ENCODE measurements at places on chromosomes 3 and 15.
A peak's percentile ranks its signal among the peaks of the same experiment; 100 is the strongest.

- DNase-seq = peak; percentile 63
Observed at GRCh38 chr3:10753964-10754363, 62.1 kb upstream of the SLC6A11 start.

DNA sequence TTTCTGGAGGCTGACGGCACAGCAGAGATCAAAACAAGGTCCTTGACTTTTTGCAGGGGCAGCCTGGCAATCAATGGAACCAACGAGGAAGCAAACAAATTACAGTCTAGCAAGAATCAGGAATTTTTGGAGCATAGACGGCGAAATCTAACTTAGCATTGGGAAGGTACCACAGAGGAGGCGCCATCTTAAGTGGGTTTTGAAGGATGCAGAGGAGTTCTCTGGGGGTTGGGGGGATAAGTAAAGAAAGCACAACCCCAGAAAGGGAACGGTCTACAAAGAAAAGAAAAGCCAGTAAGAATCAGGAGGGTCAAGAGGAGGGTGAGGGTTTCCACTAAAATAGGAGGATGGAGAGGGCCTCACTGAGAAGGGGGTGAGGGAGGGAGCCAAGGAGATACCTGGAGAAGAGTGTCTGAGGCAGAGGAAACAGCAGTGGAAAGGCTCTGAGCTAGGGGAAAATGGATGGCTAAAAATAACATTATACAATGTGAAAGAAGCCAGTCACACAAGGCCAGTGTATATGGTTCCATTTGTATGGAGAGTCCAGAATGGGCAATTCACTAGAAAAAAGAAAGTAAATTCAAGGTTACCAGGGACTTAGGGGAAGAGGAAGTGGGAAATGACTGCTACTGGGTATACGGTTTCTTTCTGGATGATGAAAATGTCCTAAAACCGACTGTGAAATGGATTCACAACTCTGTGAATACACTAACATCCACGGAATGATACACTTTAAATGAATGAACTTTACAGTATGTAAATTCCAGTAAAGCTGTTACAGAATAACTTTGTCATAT is 25.2 kb upstream of the IQSEC1 start:
- no peak for DNase-seq

GRCh38 chr3:11546657-11547302 is 96.9 kb downstream of the VGLL4 start:
- DNase-seq = no peak

DNA sequence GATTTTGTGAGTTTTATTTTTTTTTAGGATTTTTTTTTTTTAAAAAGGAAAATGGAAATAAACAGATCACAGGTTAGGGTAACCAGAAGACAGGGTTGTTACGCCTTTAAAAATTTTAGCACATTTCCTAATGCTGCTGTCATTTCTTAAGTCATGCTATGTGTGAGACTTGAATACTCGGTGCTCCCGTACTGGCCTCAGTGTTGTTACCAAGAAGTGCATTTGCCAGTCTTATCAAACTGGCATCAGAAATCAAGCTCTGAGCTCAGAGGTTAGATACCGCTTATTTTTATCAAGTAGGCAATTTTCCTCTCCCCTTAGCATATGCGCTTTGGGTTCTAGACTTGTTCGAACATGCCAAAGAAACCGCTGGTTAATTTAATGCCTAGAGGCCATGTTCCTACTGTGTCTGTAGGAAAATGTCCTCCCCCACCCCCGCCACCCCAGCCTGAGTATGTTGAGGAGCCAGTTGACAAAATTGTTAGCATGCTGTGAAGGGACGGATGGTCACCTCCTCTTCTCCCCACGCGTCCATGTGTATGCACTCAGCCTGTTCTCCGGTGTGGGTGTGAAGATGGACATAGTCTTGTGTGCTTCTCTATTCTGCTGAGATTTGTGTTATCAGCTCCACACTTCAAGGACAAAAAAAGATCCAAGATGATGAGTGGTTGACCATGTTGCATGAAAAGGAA is 88.9 kb downstream of the ITPR1 start:
- no peak for DNase-seq

DNA sequence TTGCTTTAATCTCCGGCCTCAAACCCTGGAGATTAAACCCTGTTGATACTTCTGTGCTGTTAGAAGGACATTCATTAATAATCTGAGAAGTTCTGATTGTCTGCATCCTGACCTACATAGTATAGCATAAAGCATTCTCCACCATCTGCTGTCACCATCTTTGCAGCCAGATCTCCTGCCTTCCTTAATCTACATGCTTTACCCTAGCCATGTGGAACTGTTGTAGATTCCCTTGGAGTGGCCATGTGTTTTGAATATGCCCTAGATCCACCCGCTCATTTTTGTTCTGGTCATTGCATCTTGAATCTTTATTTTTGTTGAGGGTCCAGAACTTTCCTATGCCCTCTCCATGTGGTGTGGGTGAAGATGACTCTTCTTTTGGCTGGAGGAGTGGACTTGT is 110.3 kb downstream of the OXSM start:
- no peak for DNase-seq

DNA sequence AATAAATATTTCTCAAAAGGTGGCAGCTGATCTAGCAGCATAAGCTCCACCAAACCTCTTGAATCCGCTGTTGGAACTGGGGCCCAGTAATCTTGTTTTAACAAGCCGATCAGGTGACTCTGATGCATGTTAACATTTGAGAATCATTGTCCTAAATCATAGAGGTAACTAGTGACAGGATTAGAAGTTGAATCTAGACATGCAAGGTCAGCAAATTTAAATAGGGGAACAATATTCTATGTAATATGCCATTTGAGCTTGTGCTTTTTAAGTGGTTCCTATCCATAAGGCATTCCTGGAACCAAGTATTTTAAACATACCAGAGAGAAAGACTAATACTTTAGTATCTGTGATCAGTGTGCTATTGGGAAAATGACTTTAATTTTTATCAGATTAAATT is 412.8 kb downstream of the PYDC2 start:
- no peak for DNase-seq

DNA sequence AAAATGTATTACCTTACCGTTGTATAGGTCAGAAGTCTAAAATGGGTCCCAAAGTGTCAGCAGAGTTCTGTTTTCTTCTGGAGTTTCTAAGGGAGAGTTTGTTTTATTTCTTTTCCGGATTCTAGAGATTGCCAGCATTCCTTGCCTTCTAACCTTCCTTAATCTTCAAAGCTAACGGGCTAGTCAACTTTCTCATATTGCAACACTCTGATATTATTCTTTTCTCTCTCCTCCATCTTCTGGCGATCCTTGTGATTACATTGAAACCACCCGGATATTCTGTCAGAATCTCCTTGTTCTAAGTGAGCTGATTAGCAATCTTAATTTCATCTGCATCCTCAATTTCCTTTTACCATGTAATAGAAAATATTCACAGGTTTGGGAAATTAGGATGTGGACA is 36.2 kb upstream of the AADACL2 start:
- no peak for DNase-seq

DNA sequence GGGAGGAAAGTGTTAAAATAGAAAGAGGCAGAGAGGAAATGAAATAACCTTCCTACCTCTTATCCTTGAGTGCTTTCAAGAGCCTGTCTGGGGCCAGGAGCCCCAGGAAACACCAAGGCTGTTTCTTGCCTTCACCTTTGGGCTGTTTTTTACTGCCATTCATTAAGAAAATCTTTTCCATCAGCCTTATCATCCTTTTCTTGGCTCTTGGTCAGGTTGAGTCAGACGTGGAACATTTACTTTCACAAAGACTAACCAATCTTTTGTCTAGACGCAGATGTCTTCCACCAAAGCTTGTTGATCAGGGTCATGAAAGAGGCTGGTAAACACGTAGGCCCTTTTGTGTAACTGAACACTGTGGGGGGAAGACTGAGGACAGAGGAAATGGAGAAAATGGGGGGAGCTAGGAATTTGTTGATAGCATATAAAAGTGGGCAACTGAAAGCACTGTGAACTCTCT is 151.0 kb upstream of the THBS1 start:
- DNase-seq = no peak

GRCh38 chr3:186162221-186162620 is 53.3 kb upstream of the ETV5 start:
- DNase-seq = peak; percentile 15

DNA sequence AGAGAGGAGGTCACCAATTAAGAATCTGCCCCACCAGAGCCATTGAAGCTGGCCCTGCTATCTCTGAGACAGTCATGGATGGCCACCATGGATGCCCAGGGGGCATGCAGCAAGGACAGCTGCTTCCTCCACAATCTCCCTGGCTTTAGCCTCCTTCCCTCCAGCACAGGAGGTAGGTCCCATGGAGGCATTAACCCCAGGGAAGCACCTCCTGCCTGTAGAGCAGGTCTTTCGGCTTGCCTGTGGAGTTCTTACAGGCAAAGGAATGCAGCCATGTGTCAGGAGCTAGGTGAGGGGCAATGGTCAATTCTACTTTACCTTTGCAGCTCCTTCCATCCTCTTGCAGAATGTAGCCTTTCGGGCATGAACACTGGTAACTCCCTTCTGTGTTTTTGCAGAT is 93.8 kb downstream of the DUT start:
- no peak for DNase-seq

All from RPMI8226 (cell line).